C1 segment of cervical spinal cord (tissue), 14 donors: ENCODE measurements at places on chromosomes 7 and 10.

- no peak for DNase-seq
Observed at GRCh38 chr10:70786799-70787415, 1.7 kb upstream of the TBATA start.

GRCh38 chr10:44853148-44853734 lies 57.9 kb upstream of the TMEM72 start:
- no peak for DNase-seq

GRCh38 chr7:43754596-43754995 lies 3.9 kb upstream of the BLVRA start:
- DNase-seq = no peak

- no peak for DNase-seq
Observed at GRCh38 chr7:108451296-108451848, 4.9 kb downstream of the NRCAM start.

DNA sequence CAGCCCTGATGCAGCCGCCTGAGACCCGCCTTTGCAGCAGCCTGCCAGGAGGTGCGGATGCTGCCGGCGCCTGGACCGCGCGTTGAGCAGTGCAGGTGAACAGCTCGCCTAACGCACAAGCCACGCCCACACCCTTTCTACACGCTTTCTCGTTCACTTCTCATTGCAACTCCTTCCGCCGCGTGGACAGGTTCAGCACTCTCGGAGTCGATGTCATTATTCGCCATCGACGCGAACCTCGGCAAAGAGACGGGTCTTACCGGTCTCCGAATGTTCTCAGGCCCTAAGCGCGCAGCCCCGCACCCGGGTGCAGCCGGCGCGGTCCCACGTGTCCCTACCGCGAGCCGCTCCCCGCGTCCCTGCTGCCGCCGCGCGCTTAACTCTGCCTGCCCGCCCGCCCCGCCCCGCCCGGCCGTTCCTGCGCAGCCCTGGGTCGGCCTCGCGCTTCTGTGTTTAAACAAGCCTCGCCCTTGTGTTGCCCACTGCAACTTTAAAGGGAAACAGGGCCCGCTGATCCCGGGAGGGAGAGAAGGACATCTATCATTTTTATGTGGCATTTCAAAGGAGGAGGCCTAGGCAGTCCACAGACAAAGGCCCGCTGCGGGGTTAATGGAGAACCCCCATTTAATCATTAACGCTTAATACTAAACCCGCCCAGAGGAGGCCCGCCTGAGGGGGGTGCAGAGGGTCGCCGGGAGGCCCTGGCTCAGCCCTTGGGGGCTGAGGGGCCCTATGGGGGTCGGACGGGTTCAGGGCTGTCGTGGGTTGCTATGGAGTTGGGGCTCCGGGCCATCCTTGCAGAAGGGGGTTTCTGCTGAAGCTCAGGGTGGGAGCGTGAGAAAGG lies 128.5 kb downstream of the WDR11 start:
- DNase-seq = no peak

DNA sequence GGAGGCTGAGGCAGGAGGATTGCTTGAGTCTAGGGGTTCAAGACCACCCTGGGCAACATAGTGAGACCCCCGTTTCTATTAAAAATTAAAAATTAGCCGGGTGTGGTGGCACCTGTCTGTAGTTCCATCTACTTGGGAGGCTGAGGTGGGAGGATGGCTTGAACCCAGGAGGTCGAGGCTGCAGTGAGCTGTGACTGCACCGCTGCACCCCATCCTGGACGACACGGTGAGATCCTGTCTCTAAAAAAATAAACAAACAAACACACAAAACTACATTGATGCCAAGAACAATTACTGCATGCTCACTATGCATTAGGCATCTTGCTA lies 761 bp upstream of the CHST12 start:
- DNase-seq = no peak

DNA sequence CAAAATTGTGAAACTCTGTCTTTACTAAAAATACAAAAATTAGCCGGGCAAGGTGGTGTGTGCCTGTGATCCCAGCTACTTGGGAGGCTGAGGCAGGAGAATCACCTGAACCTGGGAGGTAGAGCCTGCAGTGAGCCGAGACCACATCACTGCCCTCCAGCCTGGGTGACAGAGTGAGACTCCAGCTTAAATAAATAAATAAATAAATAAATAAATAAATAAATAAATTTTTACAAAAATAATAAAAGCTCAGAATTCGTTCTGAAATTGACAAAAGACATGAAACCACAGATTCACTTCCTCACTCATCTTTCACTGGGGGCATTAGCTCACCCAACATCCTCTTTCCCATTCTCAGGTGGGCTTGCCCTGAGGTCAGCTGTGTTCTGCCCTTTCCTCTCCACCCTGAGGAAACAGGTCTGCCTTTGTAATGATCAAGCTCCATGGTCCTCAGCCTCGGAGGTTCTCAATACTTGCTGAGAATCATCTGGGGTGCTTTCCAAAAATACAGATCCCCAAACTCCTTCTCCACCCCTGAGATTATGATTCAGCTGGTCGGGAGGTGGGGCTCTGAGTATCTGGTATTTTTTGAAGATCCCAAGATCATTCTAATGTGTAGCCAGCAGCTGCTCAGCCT lies 29.2 kb upstream of the APBB1IP start:
- DNase-seq = no peak
